ENCODE measurements at places on chromosomes 3 and 15. TPM values are rescaled to one million over a fixed set of nuclear protein-coding genes. Genes with fewer than 3 reads are reported as not detected.

DNA sequence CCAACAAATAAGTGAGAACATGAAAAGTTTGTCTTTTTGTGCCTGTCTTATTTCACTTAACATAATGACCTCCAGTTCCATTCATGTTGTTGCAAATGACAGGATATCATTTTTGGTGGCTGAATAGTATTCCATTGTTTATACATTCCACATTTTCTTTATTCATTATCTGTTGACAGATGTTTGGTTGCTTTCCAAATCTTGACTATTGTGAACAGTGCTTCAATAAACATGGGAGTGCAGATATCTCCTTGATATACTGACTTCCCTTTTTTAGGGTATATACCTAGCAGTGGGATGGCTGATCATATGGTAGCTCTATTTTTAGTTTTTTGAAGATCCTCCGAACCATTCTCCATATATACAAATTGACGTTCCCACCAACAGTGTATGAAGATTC is 19.1 kb upstream of the CD200R1L start:
- no peak for DNase-seq
- H3K27me3 ChIP-seq: no peaks in the 10 kb centered on the region
- H3K4me1 ChIP-seq: no peaks in the 10 kb centered on the region
- H3K27ac ChIP-seq: no peak overlapping the region
- no peaks in the 10 kb centered on the region for H3K36me3 ChIP-seq
- no peak overlapping the region for H3K4me3 ChIP-seq

CATSPER2 gene
- polyA plus RNA-seq: under 0.01 TPM

PRR20G gene
- not detected for polyA plus RNA-seq

GOLGA8H gene
- 0.36 TPM for polyA plus RNA-seq

TMEM158 gene
- 0.60 TPM for polyA plus RNA-seq
